ENCODE measurements at places on chromosomes 1 and 21. TPM values are rescaled to one million over a fixed set of nuclear protein-coding genes. Genes with fewer than 3 reads are reported as not detected.

- H3K36me3 ChIP-seq, result no peaks in the 10 kb centered on the region
- no peak overlapping the region for H3K27ac ChIP-seq
- DNase-seq, result no peak
- H3K4me3 ChIP-seq, result no peak overlapping the region
- peaks cover 9% of the 10 kb centered on the region for H3K4me1 ChIP-seq
These were observed 72.9 kb upstream of the SELENON start for GRCh38 chr1:25727088-25727487.

The TAS1R3 gene
- total RNA-seq, result 0.07 TPM

DNA sequence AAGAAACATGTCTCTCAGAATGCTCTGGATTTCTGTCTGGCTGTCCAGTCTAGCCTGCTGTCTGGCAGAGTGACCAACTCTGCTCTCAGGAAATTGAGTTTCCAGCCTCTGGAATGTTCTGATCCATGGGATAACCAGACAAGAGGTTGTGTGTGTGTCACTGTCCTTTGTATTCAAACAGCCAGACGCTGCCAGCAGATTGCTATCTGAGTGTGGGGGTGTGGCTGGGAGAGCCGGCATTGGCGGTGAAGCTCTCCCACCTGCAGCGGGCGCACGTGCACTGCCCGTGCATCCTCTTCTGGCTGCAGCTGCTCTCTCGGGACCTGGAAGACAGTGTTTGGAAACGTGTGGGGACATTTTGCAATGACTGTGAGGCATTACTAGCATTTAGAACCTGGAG is 26.1 kb downstream of the PKP1 start:
- no peaks in the 10 kb centered on the region for H3K36me3 ChIP-seq
- DNase-seq, result peak; percentile 69
- H3K4me3 ChIP-seq, result no peak overlapping the region
- H3K4me1 ChIP-seq, result peaks cover 6% of the 10 kb centered on the region

- H3K4me1 ChIP-seq, result peaks cover 9% of the 10 kb centered on the region
- DNase-seq, result no peak
- H3K27me3 ChIP-seq, result peaks cover 3% of the 10 kb centered on the region
- no peak overlapping the region for H3K27ac ChIP-seq
These were observed 73.7 kb upstream of the RAB4A start for GRCh38 chr1:229197265-229197585.

DNA sequence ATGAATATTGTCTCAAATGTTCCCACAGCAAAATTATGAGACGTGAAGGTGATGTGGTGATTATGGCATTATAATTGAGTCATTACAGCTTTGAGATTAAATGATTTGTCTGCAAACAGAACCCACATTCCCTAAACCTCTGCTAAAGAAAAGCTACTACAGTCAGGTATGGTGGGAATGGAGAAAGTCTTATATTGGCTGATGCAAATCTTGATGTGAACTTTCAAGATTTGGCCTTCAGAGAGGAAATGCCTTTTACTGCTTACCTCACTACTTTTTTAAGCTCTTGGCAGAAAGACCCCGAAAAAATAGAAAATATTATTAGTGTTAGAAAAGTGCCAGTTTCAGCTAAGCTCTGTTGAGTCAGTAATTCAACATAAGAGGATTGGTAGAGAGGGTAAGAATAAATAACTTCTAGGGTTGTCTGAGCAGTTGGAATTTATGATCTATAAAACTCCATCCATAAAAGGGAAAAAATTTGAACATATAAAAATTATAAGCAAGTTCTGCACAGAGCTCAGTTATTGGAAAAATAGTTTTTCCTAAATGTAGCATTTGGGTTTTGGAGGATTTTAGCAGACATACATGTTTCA is 47.8 kb upstream of the RGS5 start:
- H3K4me3 ChIP-seq, result no peak overlapping the region
- H3K4me1 ChIP-seq, result no peaks in the 10 kb centered on the region
- H3K36me3 ChIP-seq, result no peaks in the 10 kb centered on the region
- DNase-seq, result no peak

GRCh38 chr1:101139821-101140718 is 96.7 kb upstream of the S1PR1 start:
- H3K36me3 ChIP-seq, result no peaks in the 10 kb centered on the region
- no peak for DNase-seq
- peaks cover 20% of the 10 kb centered on the region for H3K4me1 ChIP-seq
- H3K27ac ChIP-seq, result no peak overlapping the region

GRCh38 chr21:44986471-44987291 is 46.9 kb downstream of the SLX9 start:
- DNase-seq, result no peak
- H3K4me3 ChIP-seq, result no peak overlapping the region
- H3K27me3 ChIP-seq, result peaks cover 24% of the 10 kb centered on the region
- H3K4me1 ChIP-seq, result no peaks in the 10 kb centered on the region
- H3K27ac ChIP-seq, result no peak overlapping the region

The LY9 gene
- total RNA-seq, result not detected

DNA sequence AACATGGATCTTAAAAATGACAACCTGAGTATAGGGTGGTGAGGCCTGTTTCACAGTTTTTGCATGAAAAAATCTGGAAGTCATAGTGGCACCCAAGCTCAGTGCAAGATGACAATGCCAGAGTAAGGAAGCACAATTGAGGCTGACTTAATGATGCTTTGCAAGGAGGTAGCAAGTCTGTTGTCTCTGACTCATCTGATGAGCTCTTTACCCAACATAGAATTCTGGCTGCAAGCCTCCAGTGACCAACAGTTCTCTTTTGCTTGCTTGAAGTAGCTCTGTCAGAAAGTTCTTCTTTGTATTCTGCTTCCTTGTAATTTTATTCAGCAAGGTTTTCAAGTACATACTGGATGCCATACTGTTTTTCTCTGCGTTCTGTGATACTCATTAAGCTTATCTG is 117.1 kb downstream of the FOXD2 start:
- H3K27me3 ChIP-seq, result peaks cover 34% of the 10 kb centered on the region
- no peaks in the 10 kb centered on the region for H3K4me1 ChIP-seq
- no peak overlapping the region for H3K27ac ChIP-seq
- no peak for DNase-seq
- H3K4me3 ChIP-seq, result no peak overlapping the region

- no peak for DNase-seq
- H3K4me3 ChIP-seq, result no peak overlapping the region
- H3K27ac ChIP-seq, result no peak overlapping the region
These were observed 20.3 kb upstream of the PRDM2 start for GRCh38 chr1:13679651-13680050.

DNA sequence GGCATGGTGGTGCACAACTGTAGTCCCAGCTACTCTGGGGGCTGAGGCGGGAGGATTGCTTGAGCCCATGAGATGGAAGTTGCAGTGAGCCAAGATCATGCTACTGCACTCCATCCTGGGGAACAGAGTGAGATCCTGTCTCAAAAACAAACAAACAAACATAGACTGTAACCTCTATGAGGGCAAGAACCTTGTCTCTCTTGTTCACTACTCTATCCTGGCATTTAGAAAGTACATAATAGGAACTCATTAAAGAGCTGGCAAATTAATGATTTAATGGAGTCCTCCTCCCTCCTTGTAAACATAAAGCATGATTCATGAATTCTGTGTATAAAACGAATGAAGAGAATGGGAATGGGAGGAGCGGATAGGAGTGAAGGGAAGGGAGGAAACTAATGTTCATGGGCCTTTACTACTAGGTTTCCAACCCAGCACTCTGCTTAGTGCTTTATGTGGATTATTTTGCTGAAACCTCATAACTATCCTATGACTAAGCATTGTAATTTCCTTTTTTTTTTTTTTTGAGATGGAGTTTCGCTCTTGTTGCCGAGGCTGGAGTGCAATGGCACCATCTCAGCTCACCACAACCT is 8.6 kb downstream of the LMOD1 start:
- no peak overlapping the region for H3K27ac ChIP-seq
- peaks cover 32% of the 10 kb centered on the region for H3K4me1 ChIP-seq
- DNase-seq, result no peak
- no peaks in the 10 kb centered on the region for H3K27me3 ChIP-seq
- no peaks in the 10 kb centered on the region for H3K36me3 ChIP-seq

DNA sequence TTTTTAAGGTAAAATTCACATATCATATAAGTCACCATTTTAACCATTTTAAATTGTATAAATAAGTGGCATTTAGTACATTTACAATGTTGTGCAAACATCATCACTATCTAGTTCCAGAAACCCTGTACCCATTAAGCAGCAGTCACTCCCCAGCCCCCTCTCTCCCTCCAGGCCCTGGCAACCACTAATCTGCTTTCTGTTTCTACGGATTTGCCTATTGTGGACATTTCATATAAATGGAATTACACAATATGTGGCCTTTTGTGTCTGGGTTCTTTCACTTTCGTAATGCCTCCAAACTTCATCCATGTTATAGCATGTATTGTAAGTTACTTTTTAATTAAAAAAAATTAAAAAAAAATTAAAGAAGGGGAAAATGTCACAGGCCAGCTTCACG is 58.0 kb upstream of the RAB3GAP2 start:
- H3K4me3 ChIP-seq, result no peak overlapping the region
- no peaks in the 10 kb centered on the region for H3K4me1 ChIP-seq
- no peak for DNase-seq
- H3K36me3 ChIP-seq, result no peaks in the 10 kb centered on the region
- H3K27ac ChIP-seq, result no peak overlapping the region
- peaks cover 10% of the 10 kb centered on the region for H3K27me3 ChIP-seq

DNA sequence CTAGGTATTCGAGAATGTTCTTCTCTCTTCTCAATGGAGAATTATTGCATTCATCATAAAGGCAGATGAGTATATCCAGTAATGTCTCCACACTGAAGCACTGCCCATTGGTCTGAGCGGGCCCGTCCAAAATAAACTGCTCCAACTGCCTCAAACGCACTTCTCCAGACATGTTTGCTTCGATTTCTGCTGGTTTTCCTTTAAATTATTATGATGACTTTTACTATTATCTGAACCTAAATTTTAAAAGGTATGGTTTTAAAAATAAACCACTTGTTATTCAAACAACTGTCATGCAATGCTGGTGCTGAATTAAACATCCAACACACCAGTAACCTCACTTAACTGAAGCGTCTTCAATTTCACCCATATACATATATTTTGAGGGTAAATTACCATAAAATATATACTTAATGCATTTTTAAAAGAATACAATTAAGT is 1.3 kb downstream of the CDC42BPA start:
- no peaks in the 10 kb centered on the region for H3K36me3 ChIP-seq
- peaks cover 9% of the 10 kb centered on the region for H3K4me1 ChIP-seq
- no peaks in the 10 kb centered on the region for H3K27me3 ChIP-seq
- peak overlapping the region; percentile 77 for H3K4me3 ChIP-seq
- DNase-seq, result no peak

The ALPL gene
- 0.38 TPM for total RNA-seq

GRCh38 chr1:43074244-43074643 is 97.8 kb downstream of the EBNA1BP2 start:
- no peak overlapping the region for H3K4me3 ChIP-seq
- H3K4me1 ChIP-seq, result peaks cover 19% of the 10 kb centered on the region
- no peaks in the 10 kb centered on the region for H3K27me3 ChIP-seq

DNA sequence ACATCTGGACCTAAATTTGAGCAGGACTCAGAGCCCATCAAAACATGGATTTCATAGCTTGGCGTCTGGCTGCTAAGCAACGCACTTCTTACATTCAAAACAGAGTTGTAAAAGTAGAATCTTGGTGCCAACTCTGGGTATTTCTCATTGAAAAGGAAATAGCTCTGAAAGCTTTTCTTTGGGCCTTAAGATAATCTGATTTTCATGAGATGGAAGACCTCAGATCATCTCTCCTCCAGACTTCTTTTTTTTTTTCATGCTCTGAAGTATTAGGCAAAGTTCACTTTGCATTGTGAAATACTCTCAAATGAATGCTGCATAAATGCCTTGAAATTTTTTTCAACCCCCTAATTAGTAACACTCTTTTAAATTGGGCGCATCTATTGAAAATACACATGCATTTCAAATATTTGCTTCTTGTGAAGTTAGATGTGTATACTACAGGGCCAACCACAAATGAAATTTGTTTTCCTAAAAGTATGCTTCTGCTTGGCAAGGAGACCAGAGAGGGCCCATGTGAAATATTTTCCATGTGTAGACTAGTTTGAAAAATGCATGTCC is 4.2 kb downstream of the ADAMTS5 start:
- no peaks in the 10 kb centered on the region for H3K4me1 ChIP-seq
- H3K27ac ChIP-seq, result no peak overlapping the region
- H3K4me3 ChIP-seq, result no peak overlapping the region
- H3K27me3 ChIP-seq, result no peaks in the 10 kb centered on the region
